Islet precursor cell (in vitro differentiated cells): ENCODE measurements at places on chromosomes 5 and 9.

- DNase-seq, result no peak
Measured at GRCh38 chr5:93899026-93899600, 157.7 kb upstream of the POU5F2 start.

DNA sequence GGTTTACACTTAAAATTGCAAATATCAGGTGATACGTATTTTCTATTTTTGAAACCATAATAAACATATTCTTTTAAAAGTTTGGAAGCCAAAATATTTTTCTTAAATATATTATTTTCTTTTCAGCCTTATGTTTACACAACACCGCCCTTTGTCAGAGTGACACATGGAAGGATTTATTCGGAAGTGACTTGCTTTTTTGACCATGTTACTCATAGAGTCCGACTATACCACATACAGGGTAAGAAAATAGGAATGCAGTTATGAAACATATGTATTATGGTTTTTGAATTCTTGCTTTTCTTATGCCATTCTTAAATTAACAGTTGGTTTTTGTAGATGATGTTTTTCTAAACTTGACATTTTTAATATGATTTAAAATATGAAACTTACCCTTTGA lies 133.9 kb downstream of the MAN2A1 start:
- DNase-seq, result no peak

DNA sequence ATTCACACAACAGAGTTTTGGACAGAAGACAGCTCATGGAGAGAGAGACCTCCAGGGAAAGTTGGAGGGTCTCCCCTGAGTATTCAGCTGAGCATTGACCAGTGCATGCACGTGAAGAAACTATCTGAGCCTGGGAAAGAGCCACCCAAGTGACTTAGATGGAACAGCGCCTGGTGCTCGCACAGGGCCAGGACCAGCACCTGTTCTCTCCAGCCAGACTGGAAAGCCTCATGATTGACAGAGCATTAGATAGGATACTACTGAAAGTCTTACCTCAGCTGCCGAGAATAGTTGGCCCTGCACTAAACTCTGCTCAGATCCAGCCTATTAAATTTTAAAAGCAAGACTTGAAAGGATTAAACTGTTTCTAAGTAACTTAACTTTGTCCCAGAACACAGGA lies 28.3 kb upstream of the NEURL1B start:
- DNase-seq, result no peak

DNA sequence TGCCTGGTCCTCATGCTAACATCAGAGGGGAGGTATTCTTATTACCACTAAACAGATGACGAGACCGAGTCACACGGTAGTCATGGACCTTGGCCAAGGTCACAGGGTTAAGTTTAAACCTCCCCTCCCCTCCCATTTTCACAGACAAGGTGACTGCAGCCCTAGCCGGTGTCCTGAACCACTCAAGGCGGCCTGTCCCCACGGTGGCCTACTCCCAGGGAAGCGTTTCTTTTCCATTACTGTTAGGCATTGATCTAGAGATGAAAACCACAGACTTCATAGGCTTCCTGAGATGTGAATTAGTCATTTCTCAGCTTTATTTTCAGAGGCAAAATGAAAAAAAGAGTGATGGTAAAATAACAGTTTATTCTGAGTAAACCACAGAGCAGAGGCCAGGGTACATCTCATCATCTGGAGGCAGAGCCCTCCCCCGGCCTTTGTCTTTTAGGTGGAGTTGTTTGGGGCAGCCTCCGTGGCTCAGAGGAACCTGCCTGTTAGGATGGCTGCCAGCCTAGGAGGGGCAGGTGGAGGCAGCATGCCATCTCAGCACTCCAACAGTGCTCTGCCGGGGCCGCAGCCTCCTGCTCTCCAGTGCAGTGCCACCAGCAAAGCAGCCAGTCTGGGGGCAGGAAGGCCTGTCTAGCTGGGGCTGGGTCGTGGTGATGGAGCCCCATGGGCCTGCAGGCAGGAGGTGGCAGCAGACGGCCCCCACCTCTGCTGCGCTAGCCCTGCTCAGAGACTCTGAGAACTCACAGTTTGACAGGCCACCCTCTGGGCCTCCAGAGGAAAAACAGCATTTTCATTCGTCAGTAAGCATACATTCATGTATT lies 71.2 kb downstream of the RAPGEF1 start:
- no peak for DNase-seq

DNA sequence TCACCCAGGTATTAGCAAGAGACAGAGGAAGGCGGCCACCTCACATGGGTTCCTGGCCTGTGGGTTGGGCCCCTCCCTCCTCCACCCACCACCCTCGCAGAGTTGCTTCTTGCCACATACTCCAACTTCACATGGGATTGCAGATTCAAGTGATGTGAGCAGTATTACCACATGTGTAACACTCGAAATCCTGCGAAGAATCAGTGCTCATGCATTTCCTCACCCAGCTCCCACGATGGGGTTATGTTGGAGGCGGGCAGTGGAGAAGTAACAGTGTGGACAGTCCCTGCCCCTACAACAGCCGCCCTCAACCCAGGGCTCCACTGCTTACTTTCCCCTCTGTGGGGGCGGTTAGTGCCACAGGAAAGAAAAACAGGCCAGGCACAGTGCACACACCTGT lies 3.9 kb upstream of the FBP1 start:
- DNase-seq, result peak; percentile 55

DNA sequence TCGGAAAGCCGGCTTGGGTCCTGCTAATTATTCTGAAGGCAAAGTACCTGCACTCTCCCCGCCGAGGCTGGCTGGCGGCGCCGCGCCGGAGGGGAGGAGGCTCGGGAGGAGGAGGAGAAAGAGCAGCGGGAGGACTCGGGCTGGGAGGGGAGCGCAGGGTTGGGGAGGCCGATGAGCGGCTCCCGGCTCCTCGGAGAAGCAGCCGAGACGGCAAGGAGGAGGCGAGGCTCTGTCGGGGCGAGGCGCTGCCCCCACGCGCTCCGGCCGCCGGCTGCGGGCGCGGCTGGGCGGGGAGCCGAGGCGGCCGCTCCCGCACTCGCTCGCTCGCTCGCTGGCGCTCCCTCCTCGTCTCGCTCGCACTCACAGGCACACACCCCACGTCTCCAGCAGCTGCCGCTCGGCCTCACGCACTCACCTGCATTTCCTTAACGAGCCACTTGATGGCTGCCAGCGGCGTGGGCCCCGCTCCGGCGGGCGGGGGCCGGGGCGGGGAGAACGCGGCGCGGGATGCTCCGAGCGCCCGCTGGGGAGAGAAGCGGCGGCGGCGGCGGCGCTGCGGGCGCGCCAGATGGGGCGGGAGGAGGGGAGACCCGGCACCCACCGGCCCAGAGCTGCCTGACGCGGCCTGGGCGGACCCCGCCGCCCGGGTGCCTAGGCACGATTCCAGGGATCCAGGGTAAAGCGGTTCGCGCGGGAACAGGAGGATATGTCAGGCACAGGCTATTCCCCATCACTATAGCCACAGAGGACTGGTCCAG lies at the start of gene PTPRD:
TSS of gene PTPRD (minus strand) at position 362 of the 758 bp plus-strand sequence.
- DNase-seq, result peak; percentile 85

GRCh38 chr9:37381094-37381741 lies 41.3 kb upstream of the GRHPR start:
- DNase-seq, result no peak

- DNase-seq, result peak; percentile 67
Measured at GRCh38 chr5:176676361-176676824, 29.1 kb downstream of the TSPAN17 start.

- no peak for DNase-seq
Measured at GRCh38 chr5:146710348-146710747, 168.2 kb downstream of the PPP2R2B start.

GRCh38 chr5:107636555-107636954 lies 34.2 kb downstream of the EFNA5 start:
- no peak for DNase-seq

- no peak for DNase-seq
Measured at GRCh38 chr5:128796506-128796905, 168.8 kb upstream of the SLC27A6 start.

DNA sequence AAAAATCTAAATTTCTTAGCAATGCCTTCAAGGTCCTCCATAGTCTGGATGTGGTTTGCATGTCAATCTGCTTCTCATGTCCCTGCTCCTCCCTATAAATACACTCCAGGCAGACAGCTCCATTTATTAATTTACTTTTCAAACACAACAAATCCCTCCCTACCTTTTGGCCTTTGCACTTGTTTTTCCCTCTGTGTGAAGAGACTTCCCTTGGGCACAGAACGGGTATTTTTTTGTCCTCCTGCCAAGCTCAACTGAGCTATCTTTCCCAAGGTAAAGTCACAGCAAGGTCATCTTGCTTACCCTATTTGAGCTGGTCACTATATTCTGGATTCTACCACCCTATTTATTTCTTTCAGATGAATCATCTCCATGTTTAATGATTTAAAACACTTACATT lies 159.6 kb upstream of the ANKH start:
- DNase-seq, result no peak

DNA sequence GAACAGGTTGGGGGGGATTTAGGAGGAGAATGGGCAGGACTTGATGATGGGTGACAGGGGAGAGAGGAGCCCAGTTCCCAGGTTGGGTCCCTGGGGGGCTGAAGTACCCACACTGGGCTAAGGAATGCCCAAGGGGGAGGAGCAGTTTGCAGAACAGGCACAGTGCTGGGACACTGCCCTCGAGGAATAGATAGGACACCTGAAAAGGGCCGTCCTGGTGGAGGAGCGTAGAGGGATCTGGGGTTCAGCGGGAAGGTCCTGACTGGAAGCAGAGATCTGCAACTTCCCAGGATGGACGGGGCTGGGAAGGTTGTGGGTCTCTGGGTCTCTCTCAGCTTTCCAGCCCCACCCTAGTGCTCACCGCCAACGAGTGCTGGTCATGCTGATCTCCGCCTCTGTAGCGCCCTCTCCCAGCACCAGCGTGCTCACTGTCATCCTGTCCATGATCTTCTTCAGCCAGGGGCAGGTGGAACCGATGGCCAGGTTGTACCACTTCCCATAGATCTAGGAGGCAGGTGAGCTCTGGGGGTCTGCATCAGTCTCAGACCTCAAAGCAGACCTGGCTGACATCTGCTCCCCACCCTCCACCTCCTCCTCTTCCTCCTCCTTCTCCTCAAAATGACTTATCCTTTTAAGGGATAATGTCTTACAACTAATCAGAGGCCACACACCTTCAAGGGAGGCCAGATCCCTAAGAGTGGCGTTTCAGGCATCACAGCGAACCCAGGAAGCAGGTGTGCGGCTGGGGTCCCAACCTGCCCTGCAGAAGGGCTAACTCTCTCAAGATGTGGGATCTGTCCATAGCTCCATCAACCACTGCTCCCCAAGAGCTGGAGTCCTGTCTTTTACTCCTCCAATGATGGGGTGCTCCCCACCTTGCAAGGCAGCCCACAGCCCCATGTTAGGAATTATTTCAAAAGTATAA lies 1.6 kb downstream of the AMBP start:
- DNase-seq, result no peak

DNA sequence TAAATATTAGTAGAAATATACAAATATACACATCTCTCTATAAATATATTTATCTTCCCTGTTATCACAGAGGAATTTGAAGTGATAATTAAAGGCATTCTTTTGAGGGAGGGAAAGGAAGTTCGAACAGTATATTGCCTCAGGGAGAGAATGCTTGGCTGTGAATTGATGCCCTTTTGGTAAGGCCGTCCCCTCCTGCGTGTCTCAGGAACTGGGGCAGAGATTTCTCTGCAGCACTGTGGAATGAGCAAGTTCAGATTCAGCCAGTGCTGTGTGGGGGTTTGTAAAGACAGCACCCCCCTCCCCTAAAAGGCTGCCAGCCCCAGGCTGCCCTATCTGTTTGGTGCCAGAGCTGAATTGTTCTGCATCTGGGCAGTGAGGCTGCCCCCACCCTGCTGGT lies 42.0 kb downstream of the UBE2QL1 start:
- DNase-seq, result peak; percentile 59

GRCh38 chr5:34716986-34717385 lies 60.9 kb downstream of the RAI14 start:
- DNase-seq, result no peak
